Foreskin keratinocyte (primary cell): ENCODE measurements at places on chromosomes 12 and 14. TPM values are rescaled to one million over a fixed set of nuclear protein-coding genes. Genes with fewer than 3 reads are reported as not detected.

The PALS1 gene
- total RNA-seq: 24.2 and 32.4 TPM in 2 replicates

The LTB4R2 gene
- total RNA-seq: 11.6 and 12.8 TPM in 2 replicates

The CLEC4C gene
- not detected in 2 replicates for total RNA-seq

The P2RX2 gene
- not detected in 2 replicates for total RNA-seq

The RAB2B gene
- total RNA-seq: 12.6 TPM in 2 replicates

The IL23A gene
- 5.0 and 7.3 TPM in 2 replicates for total RNA-seq

The C12orf54 gene
- total RNA-seq: 4.3 and 5.7 TPM in 2 replicates

The FGF23 gene
- total RNA-seq: not detected in 2 replicates

The SIX6 gene
- not detected in 2 replicates for total RNA-seq

The KRT2 gene
- total RNA-seq: not detected in 2 replicates

The CCDC175 gene
- not detected in 2 replicates for total RNA-seq

The MUCL1 gene
- not detected in 2 replicates for total RNA-seq

The SLC6A12 gene
- not detected in 2 replicates for total RNA-seq

The NTF3 gene
- not detected in 2 replicates for total RNA-seq

The FSCB gene
- not detected in 2 replicates for total RNA-seq

The FNTB gene
- 12.4 and 12.9 TPM in 2 replicates for total RNA-seq

The RPS6KL1 gene
- total RNA-seq: 2.8 and 3.1 TPM in 2 replicates

The TNFAIP2 gene
- 0.28 and 0.65 TPM in 2 replicates for total RNA-seq

The KRT3 gene
- not detected in 2 replicates for total RNA-seq

The RD3L gene
- total RNA-seq: not detected in 2 replicates

The KRT72 gene
- not detected in 2 replicates for total RNA-seq

The RNASE3 gene
- not detected in 2 replicates for total RNA-seq

The PLA2G1B gene
- not detected in 2 replicates for total RNA-seq

The LMNTD1 gene
- total RNA-seq: not detected in 2 replicates

The AVPR1A gene
- total RNA-seq: not detected in 2 replicates

The GARIN6 gene
- not detected in 2 replicates for total RNA-seq

The FCF1 gene
- total RNA-seq: 50.2 and 55.2 TPM in 2 replicates

The KRT6B gene
- 167 and 323 TPM in 2 replicates for total RNA-seq

The CCDC177 gene
- total RNA-seq: not detected in 2 replicates

The SPIC gene
- total RNA-seq: not detected in 2 replicates

The TAC3 gene
- not detected in 2 replicates for total RNA-seq

The AJUBA gene
- total RNA-seq: 157 and 164 TPM in 2 replicates

The RIC8B gene
- 5.8 and 8.0 TPM in 2 replicates for total RNA-seq

The HOXC11 gene
- total RNA-seq: 4.9 and 6.3 TPM in 2 replicates

The PXMP2 gene
- total RNA-seq: 25.4 and 31.5 TPM in 2 replicates

The MYL2 gene
- not detected in 2 replicates for total RNA-seq

The MYO1A gene
- not detected in 2 replicates for total RNA-seq

The DBX2 gene
- total RNA-seq: not detected in 2 replicates

The MYO1H gene
- not detected in 2 replicates for total RNA-seq

The C3AR1 gene
- 0.10 and 0.14 TPM in 2 replicates for total RNA-seq

The KRT85 gene
- total RNA-seq: not detected in 2 replicates

The METTL17 gene
- 63.6 and 65.5 TPM in 2 replicates for total RNA-seq

The STYK1 gene
- total RNA-seq: 3.1 and 3.7 TPM in 2 replicates

The PTPRO gene
- total RNA-seq: 0.03 and 0.07 TPM in 2 replicates

The AKAP6 gene
- 2.2 and 2.5 TPM in 2 replicates for total RNA-seq

The MYRFL gene
- not detected in 2 replicates for total RNA-seq

The ZNF605 gene
- total RNA-seq: 4.2 and 5.1 TPM in 2 replicates

The DEPDC4 gene
- 1.3 and 2.5 TPM in 2 replicates for total RNA-seq

The PLEKHG7 gene
- not detected in 2 replicates for total RNA-seq

The EID3 gene
- 2.1 TPM in 2 replicates for total RNA-seq

The HELB gene
- total RNA-seq: 2.5 and 3.5 TPM in 2 replicates

The LMBR1L gene
- 19.5 and 25.1 TPM in 2 replicates for total RNA-seq

The TSPAN9 gene
- total RNA-seq: 17.9 and 19.2 TPM in 2 replicates

The PLCZ1 gene
- not detected in 2 replicates for total RNA-seq

The SYT1 gene
- total RNA-seq: 0.74 and 1.7 TPM in 2 replicates

The KCNH3 gene
- total RNA-seq: 0.20 and 0.25 TPM in 2 replicates

The KCNJ8 gene
- not detected in 2 replicates for total RNA-seq

The CCDC197 gene
- not detected in 2 replicates for total RNA-seq

The NYNRIN gene
- 11.1 and 16.3 TPM in 2 replicates for total RNA-seq
